Hypothalamus (tissue), 51 donors: ENCODE measurements at places on chromosomes 12 and 14.

DNA sequence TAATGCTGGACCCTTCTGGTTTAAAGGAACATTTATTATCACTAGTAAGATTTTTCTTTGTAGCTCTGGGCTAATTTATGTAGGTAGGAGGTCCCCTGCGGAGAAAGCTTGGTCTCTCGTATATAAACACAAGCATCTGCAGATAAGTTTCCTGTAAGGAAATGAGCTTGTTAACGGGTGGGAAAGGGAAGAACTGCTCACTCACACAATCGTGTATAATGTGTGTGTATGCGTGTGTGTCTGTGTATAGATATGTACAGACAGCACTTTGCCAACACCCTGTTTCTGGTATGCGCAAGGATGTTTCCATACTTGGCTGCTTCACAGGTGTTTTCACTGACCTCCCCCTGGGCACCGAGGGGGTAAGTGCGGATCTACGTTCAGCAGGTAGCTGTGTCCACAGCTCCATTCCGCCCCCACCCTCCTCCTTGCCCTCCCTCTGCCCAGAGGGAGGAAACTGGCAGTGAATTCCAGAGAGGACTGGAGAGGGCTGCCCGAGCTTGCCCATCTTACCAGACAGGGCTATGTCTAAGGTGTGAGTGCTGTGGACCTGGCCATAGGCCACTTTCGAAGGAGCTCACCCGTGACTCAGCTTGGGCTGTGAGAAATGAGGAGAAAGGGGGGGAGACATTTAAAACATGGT lies 65.2 kb downstream of the NINJ2 start:
- DNase-seq, result no peak

DNA sequence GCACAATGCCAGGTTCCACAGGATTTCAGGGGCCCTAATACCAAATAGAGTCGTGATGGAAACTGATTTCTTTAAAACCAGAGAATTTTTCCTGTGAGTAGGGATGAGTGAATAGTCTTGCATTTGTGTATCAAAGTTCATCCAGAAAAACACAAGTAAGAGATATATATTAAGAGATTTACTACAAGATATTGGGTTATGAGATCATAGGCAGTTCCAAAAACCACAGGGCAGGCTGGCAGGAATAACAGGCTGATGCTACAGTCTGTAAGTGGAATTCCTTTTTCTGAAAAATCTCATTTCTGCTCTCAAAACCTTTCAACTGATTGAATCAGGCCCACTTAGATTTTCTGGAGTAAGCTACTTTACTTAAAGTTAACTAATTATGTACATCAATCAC lies 1756.2 kb upstream of the SEL1L start:
- no peak for DNase-seq

- no peak for DNase-seq
Observed at GRCh38 chr14:23931721-23932289, 21.8 kb upstream of the DHRS4 start.

GRCh38 chr12:25708661-25709060 lies 155.6 kb upstream of the LMNTD1 start:
- no peak for DNase-seq

- DNase-seq, result no peak
Observed at GRCh38 chr12:87846045-87846444, 183.2 kb downstream of the C12orf50 start.

- DNase-seq, result no peak
Observed at GRCh38 chr12:111578971-111579340, 20.2 kb downstream of the ATXN2 start.

DNA sequence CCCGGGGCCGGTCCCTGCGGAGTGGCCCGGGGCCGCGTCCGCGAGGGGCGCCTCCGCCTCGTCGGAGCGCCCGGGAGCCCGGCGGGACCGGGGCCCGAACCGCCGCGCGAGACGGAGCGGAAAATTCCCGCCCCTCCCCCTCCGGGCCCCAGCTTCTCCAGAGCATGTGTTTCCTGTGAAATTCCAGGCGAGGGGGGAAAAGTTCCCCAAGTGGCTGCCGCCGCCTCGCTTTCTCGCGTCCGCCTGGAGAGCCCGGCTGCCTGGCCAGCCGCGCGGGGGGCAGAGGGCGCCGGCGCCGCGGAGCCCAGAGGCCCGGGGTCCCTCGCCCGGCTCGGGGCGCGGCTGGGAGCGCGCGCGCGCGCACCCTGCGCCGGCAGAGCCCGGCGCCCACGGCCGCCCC lies 904 bp downstream of the CACNA1C start:
- no peak for DNase-seq

- DNase-seq, result no peak
Observed at GRCh38 chr14:46378248-46378647, 273.3 kb downstream of the RPL10L start.

DNA sequence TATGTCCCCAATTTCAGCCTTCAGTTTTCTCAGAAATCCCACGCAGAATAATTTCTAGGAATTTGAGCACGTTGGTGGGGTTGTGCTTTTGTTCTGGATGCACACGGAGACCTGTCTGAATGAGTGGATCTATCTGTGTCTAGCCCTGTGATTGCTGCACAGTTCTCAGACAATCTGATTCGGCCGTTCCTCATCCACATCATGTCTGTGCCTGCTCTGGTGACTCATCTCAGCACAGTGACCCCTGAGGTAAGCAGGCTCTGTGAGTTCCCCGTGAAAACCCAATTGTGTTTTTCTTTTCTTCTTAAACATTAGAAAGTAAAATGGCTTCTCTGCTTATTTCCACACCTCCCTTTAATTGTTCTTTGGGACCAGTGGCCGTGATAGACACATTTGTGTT lies 20.2 kb downstream of the UBE3B start:
- no peak for DNase-seq

DNA sequence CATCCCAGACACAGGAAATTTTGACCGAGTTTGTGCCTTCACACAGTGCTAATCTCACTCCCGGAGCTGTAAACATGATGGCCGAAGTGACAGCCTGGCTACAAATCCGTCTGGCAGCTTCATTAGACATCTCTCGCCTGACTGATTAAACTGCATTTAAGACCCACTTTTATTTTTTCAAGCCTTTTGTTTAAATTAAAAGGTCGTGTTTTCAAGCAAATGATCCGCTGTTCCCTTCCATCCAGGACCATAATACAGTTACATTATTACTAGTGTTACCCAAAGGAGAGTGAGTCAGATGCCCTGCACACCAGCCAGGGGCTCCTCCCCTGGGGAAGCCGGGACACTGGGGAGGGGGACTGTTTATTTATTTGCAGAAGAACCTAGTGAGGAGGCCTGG lies 200.2 kb downstream of the EXOC5 start:
- no peak for DNase-seq

DNA sequence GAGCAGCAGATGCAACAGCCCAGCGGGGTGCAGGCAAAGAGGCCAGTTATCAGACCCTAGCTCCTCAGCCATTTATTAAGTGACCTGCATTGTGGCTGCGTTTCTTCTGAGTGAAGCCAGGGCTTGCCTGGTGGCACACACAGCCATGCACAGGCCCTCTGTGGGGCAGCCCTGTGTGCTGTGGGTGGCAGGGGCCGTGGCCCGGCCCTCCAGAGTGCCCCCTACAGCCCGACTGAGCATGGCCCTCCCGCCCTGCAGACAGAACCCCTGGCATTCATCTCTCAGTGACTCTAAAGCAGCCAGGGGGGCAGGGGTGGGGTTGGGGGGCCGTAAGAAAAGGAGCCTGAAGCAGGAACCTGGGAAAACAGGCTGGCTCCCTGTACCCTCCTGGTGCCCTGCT lies 226.0 kb upstream of the PWP1 start:
- DNase-seq, result no peak

DNA sequence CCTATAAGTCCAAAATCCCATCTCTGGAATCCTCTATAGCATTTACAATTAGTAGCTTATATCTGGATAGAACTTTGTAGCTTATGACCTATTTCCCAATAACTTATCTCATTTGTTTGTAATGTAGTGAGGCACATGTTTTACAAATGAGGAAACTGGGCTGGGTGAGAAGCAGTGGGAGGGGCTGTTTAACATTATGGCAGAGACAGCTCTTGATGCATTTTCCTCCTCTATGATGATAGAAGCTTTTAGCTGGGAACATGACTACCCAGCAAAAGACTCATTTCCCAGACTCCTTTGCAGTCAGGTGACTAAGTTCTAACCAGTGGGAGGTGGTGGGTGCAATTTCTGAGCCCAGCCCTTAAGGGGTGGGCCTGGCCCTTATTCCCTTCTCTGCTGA lies 179.7 kb downstream of the TTC8 start:
- no peak for DNase-seq

GRCh38 chr14:53979113-53979681 lies 22.6 kb upstream of the BMP4 start:
- no peak for DNase-seq
